Stimulated activated CD8-positive, alpha-beta memory T cell treated with anti-CD3 and anti-CD28 coated beads, Interleukin-2, amount 100 ng/mL, for 48 hours (primary cell): ENCODE measurements at places on chromosomes 3 and 15.

DNA sequence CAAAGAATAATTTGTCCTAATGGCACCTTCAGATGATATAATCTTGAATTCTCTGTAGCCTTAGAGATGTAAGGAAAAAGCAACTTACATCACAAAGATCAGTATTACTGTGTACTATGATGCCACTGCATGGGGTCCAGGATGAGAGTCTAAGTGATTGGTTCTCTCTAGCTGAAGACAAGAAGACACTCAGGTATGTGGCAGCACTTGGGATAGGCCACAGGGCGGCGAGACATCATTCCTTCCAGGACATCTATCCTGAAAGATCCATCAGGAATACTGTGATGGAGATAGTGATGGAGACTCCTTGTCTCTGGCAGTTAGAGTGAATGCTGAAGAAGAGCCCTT, 2.5 kb downstream of the CD200 start:
- no peak for DNase-seq

- DNase-seq = no peak
These were observed 392.6 kb upstream of the THBS1 start for GRCh38 chr15:39188314-39188713.

DNA sequence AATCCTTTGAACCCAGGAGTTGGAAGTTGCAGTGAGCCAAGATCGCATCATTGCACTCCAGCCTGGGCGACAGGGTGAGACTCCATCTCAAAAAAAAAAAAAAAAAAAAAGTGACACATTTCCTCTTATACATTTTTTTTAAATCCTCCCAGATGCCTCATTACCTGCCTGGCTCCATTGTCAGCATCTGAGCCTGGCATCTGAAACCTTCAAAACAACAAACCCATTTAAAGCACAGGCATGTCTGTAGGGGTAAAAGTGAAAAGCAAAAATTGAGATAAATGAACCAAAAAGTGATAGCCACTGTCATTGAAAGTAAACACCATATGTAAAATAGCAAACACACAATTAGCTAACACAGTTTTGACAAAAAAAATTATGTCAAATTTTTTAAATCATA, 38.6 kb downstream of the OSBPL10 start:
- no peak for DNase-seq

DNA sequence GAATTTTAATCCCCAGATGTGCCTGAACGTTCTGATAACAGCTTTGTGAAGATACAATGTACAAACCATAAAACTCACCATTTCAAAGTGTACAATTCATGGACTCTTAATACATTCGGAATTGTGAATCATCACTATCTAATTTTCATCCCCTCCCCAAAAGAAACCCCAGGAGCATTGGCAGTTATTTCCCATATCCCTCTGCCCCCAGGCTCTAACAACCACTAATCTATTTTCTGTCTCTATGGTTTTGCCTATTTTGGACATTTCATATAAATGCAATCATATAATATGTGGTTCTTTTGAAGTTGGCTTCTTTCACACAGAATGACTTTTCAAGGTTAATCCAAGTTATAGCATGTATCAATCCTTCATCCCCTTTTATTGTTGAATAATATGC, 25.3 kb downstream of the PRICKLE2 start:
- DNase-seq = no peak

DNA sequence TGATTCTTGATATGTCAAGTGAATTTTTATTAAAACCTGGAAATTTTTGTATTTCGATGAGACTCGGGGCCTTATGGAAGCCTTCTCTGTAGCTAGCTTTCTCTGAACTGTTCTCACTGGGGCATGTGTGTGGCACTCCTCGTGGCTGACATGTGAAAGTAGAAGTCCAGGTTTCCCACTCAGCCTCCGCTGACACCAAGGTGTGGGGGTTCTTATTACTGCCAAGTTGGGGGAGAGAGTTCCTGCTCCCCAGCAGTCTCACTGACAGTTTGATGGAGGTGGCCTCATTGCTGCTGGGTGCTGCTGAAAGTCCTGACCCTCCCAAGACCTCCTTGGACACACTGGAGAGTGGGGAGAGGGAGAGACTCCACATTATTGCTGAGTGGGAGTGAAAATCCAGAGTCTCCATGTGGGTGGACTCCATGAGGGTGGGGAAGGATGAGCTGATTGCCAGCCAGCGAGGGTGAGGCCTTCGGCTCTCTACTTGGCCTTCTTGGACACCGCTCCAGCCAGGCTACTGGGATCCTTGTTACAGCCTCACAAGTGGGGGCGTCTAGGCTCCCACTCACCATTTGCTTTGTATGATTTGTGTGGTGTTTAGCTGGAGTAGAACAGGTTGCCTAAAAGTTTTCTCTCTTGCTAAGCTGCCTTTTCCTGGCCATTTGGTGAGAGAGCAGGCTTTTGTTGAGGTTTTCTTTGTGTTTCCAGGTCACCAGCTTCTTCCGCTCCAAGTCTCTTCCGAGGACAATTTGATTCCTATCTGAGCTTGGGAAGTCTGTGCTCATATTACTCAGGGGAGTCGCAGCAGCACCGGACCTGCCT, 64.1 kb downstream of the LSM3 start:
- DNase-seq = no peak

DNA sequence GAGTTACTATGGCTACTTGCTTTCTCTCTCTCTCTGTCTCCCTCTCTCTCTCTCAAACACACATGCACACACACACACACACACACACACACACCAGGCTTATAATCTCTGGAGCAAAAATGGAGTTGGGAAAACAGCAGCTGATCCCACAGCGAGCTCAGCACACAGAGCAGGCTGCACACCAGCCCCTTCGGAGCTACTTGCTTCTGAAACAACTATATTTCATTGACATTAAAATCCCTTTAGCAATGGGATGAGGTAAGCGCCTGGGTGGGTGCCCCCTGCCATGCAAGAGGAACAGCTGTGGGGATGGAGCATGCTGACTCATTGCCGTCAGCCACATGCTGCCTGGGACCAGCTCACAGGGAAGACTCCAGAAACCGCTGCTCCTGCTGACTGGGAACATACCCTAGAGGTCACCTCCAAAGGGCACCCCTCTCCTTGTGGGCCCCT, 45.7 kb downstream of the B3GNT5 start:
- DNase-seq = no peak

DNA sequence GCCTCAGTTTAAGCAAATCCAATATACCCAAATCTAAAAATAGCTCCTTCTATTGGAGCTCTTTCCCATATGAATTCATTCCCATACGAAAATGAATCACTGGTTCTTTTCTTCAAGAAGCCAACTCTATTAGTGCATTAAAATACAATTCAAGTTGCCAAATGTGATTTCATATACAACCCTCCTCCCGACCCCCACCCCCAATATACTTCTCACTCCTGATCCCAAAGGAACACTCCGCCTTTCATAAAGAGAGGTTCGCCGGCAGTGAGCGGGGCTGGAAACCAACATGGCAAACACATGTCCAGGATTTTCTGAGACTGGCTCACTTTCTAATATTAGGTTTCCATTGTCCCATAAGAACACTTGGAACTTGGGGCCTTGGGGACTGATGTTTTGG, 48.5 kb downstream of the MAGEF1 start:
- no peak for DNase-seq

DNA sequence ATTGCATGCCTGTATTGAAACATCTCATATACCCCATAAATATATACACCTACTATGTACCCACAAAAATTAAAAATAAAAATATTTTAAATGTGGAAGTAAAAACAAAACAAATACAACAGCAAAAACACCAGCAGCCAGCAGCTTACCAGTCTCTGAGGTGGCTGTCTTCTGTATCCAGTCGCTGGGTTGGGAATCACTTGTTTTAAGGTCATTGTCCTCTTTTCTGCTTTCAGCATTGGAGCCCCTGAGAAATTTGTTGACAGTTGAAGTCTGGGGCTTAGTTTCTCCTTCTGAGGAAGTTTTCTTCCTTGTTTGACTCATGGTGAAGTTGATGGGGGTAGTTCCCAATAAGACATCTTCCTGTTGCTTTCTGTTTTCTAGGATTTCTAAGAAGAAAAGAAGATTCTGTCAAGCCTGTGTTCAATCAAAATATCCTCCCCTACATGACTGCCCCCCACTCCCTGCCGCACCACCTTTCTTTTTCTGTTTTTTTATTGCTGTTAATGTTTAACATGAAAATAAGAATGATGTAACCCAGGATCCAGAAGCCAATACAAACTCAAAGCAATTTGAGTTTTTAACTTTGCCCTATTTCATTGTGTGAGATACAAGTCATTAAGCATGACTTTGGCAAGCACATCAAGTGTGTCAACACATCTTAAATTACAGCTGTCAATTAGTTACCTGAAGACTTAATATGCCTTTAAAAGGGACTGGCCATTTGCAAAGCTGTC, at the start of gene LRRC31:
Gene LRRC31, minus strand, starts transcription at position 452 of the 737 bp plus-strand sequence. Its CDS starts 128 bp downstream, at position 324.
- DNase-seq = no peak

DNA sequence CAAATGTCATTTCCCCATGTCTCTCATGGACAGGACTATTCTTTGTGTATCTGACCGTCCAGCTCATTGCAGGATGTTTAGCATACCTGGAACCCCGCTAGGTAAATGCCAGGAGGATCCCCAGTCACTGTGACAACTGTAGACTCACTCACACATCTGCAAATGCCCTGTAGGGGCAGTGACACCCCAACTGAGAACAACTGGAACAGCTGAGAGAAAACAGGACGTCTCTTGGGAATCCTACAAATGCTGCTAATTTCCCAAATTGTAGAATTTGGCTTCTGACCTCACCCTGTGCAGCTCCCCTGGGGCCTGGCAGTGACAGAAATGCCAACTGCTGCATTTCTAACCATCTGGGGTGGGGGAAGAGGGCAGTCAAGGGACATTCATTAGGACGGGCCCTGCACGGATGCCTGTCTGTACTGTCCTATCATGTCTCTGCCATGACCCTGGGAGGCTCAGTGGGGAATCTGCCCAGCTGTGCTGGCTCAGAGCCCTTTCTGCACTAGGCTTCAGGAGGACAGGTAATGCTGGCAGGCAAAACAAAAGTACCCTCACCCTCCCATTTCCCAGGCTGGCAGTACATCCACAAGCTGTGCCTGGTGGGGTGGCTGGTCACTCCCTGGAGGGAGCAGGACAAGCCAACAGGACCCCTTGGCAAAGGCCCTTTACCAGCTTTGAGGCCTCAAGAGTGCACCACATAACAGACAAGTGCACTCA, 30.4 kb downstream of the RAB6B start:
- DNase-seq = no peak

- DNase-seq = no peak
These were observed 6.4 kb upstream of the REC114 start for GRCh38 chr15:73436613-73437012.

DNA sequence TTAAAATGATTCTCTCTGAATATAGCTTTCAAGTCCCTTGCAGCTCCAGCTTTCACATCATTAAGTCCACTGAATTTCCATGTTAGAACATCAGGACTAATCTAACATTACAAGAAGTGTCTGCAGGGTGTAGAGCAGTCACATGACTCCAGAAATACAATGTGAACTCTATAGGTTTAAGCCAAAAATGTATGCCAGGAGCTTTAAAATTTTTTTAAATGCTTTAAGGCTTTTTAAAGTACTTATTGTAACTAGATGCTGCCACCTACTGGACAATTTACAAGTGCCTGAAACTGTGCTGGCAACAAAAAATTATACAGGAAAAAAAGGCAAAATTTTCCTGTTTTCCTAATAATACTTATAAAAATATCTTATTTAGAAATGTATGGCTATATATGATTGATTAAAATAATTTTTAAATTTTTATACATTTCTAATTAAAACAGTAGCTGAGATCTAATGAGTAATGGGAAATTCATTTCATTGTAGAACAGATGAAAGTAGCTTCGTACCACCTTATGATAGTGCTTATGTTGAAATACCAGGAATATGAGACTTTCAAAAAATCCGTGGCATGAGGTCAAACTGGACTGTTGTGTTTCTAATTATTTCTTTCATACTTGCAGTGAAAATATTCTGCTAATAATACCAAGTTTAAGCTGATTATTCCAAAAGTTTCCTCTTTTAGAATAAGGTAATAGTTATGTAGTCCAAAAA, 25.7 kb downstream of the FSIP1 start:
- DNase-seq = no peak

DNA sequence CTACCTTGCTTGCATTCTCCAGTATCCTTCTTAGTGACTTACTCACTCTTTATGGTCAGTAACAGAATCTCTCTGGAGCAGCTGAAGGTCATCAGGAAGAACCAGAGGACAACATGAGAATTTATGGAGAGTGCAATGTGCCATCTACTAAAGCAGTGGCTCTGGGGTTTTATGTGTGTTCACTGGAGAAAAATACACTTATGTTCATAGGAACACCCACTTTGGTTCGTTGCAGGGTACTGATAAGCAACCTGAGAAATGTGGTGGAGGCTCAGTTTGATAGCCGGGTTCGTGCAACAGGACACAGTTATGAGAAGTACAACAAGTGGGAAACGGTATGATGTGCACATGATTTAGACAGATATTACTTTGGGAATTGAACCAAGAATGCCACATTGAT, 12.8 kb downstream of the CPB1 start:
- DNase-seq = no peak

DNA sequence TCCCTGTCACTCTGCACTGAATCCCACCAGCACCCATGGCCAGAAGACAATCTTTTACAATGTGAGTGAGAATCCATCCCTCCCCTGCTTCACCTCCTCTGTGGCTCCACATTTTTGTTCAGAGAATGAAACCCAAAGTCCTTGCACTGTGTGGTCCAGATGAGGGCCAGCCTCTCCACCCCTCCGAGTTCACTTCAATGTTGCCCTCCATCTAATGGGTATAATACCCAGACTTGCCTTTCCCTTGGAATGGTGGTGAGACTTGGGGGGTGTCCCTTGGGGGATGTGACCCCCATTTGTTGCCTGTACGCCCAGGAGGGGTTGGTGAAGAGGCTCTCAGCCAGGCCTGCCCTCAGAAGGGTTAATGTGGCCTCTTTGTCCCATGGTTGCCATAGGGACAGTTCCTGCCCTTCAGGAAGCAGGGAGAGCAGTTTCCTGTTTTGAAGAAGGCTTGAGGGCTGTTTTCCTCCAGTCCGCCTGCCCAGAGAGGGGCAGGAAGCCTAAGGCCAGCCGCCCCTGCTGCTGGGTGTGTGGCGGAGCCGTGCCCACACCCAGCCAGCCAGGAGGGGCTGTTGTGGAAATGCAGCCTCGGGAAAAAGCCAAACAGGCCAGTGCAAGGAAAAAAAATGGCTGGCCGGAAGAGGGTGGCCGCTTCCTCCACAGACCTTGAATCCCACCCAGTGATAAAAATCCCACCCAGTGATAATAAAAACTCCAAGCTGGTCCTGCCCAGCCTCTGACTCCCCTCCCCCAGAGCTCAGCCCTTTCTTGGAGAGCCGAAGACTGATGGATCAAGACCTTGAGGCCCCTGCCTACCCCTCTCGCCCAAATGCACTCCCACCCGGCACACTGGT, 14.6 kb upstream of the FGD5 start:
- no peak for DNase-seq

DNA sequence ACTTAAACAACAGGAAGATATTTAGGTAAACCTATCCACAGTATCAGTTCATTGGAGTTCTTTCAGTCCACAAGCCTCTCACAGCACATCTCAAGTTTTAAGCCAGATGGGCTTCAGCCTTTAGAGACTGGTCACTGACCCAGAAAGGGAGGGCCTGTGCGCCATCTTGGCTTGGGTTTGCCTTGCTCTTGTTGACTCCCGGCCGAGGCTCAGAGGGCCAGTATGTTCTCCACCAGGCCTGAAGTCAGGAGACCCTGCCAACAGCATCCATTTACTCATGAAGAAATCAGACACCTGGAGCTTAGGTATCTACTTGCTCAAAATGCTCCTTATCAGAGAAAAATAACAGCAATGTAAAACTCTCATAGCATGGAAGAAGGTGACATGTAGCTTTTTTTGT, 6.2 kb downstream of the RGMA start:
- DNase-seq = no peak

- DNase-seq = no peak
These were observed 231.5 kb upstream of the TLE3 start for GRCh38 chr15:70329179-70329578.
